ENCODE measurements at places on chromosomes 3 and 15.

DNA sequence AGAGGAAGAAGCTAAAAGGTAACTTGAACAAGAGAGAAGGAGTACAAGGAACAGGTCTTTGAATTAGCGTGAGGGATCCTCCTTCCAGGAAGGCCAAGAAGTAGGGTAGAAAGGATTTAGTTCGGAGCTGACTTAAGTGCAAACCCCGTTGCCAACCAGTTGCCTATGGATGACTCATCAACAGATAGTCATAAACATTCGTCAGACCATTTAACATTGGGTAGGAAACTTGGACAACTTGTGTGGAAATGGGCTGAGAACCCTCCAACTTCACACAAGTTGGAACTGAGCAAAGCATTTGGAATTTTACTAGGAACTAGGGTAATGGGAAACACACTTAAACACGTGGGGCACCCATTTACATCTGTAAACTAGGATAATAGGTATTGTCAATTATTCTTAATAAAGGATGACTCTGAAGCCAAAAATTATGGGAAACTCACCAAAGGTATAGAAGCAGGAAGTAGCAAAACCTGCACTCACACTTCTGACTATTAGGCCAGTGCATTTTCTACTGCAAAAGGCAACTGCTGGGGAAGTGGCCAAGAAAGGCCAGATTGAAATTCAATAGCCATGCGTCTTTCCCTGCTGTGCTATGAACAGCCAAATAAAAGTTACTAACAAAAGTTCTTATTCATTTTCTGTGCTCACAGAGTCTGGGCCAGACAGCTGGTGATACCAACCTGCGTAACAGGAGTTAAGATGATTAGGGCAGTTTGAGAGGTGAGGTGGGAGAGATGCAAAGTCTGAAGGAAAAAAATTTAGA lies 174.5 kb upstream of the TMC3 start:
- no peak for DNase-seq

DNA sequence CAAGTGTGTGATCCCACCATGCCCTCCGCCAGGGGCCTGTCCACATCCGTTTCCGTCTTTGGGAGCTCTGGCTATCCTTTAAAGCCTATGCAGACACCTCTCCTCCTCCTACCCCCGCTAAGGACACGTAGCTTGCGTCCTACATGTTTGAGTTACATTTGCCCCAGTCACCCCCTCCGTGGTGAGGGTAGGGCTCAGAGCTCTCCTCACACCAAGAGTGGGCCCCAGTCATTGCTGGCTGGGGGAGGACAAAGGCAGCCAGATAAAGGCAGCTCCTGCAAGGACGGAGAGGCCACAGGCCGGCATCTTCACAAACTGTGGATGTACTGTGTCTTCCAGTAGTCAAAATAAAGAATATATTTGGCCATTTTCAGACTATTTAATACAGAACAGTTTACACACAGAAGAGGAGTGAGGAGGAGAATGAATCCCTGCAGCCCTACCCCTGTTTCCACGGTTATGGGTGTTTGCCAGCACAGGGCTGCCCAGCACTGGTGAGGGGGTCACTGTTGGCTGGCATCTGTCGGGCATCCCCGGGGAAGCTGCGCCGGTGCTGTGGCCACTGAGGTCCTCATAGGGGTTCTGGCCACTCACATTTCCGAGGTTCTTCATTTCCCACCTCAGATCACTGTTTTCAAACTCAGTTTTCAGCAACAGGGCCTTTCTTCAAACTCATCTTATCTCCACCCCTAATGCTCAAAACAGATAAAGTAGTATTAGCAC lies 118.7 kb downstream of the CHRNA7 start:
- no peak for DNase-seq

- DNase-seq, result no peak
These were observed 15.5 kb downstream of the ATG3 start for GRCh38 chr3:112546216-112546759.

DNA sequence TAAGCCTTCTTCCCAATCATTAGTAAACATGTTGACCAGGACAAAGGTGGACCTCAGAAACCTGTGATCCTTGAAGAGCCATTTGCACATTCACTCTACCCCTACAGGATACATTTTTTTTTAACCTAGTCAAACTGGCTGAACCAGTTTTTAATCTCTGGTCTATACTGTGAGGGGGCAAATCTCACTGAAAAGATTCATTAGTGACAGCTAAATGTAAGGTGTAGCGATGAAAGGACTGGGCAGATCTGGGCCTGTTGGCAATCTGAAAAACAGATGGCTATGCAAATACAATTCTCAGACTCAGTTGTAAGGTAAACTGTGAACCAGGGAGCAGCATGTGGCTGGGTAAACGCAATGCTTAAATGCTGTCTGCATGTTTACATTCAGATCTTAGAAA lies 75.6 kb upstream of the SNTN start:
- DNase-seq, result peak; percentile 70

DNA sequence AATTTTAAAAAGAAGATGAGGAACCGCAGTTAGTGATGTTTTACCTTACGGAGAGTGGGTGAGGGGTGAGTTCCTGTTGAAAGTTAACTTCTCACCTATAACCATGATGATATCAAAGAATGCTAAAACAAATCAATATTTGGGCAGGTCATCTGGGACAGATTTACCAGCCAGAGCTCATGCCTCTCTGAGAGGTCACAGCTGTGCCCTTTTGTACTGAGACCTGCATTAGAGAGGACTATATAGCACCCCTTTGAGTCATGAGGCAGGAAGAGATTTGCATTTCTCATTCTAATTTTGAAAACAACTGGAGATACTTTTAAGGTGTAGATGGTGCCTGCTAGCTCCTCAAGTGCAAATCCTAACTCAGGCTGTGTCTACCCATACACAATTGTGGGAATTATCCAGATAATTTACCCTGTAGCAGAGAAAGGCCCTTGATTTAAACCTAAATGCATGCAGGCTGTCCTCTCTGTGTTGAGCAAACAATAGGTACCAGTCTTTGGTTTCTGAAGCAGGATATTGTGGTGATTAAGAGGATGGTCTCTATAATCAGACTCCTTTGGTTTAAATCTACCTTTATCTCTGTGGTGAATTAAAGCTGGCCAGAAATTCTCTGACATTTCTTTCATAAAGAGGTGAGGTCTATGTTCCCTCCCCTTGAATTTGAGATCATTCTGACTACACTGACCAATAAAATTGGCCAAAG lies 5.8 kb upstream of the TM4SF4 start:
- DNase-seq, result no peak

DNA sequence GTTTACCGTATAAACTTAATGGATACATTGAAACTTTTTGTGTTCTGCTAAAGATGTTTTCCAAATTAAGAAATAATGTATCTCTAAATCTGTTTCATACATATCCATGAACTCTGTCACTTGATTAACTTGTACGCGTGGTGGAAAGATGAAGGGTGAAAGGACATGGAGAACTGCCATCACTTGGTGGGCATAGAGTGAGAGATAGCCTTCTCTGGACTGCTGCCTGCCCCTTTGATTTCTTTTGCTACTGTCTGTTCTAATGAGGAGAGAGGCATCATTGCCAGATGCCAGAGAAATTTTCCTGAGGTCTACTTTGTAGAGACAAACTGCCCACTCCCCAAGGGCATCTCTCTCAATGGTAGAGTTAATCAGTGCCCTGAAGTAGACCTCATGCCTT lies 120.5 kb downstream of the SLMAP start:
- no peak for DNase-seq

DNA sequence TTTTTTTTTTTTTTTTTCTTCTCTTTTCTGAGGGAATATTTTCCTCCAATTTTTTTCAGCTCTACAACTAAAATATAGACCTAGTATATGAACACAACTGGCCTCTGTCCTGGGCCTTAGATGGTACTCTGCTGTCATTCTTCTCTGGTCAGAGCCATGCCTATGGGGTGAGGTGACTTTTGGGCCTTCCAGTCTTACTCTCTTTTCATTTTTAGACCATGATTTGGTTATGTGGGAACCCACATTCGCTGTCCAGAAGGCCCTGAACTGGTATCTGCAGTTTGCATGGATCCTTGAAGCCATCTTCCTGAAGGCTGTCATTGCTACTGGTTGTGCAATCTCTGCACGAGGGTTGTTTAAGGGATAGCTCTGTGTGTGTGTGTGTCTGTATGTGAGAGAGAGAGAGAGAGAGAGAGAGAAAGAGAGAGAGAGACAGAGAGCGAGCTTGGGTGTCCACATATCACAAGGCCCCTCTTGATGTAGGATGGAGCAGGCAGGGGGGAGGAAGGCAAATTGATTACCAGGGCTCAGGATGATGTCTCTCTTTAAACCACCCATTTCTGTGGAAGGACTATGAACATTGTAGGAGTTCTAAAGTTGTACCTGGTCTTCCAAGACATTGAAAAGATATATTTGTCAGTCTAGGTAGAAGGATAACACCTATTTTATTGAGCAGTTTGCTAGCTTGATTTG lies 6.9 kb downstream of the TGFBR2 start:
- no peak for DNase-seq

GRCh38 chr3:179603831-179604230 lies 607 bp downstream of the MRPL47 start:
- no peak for DNase-seq

DNA sequence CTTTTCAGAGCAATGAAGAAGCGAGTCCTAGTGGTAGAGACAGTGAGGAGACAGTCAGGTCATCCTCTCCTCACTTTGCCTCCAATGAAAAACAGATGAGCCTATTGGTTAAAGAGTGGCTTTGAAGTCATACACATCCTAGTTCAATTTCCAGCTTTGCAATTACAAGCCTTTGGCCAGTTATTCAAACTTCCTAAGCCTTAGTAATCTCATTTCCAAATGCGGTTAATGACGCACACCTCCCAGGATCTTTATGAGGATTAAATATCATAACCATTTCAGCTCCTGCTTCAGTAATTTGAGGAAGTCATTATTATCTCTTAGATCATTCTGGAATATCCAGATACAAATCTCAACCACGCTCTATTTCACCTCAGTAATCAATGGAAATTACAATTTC lies 10.0 kb upstream of the ST6GAL1 start:
- DNase-seq, result no peak

DNA sequence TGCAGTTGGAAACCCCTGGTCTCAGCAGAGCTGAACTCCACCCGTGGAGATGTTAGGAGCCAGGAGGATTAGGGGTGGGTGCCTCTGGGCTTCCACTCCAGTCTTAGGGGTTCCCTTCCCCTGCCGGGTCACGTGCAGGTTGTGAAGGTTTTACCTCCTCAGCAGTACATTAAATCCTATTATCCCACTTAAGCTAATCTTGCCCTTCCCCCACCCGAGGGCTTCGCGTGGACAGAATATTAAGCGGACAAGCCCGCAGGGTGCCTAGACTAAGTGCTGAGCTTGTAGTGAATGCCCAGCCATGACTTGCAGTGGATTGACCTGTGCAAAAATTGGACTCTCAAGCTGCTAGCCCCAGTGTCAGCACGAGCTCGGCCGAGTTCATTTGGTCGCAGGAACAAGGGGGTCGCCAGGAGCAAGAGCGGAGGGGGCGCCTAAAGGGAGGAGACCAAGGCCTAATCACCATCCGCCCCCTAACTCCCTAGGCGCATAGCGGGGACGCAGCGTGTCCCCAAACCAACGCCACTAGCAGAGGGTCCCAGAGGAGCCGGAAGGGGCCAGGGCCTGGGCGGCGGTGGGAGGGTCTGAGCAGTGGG lies 498 bp upstream of the SEMA4B start:
- DNase-seq, result no peak

- no peak for DNase-seq
These were observed 14.0 kb downstream of the VIPR1 start for GRCh38 chr3:42516443-42516842.

DNA sequence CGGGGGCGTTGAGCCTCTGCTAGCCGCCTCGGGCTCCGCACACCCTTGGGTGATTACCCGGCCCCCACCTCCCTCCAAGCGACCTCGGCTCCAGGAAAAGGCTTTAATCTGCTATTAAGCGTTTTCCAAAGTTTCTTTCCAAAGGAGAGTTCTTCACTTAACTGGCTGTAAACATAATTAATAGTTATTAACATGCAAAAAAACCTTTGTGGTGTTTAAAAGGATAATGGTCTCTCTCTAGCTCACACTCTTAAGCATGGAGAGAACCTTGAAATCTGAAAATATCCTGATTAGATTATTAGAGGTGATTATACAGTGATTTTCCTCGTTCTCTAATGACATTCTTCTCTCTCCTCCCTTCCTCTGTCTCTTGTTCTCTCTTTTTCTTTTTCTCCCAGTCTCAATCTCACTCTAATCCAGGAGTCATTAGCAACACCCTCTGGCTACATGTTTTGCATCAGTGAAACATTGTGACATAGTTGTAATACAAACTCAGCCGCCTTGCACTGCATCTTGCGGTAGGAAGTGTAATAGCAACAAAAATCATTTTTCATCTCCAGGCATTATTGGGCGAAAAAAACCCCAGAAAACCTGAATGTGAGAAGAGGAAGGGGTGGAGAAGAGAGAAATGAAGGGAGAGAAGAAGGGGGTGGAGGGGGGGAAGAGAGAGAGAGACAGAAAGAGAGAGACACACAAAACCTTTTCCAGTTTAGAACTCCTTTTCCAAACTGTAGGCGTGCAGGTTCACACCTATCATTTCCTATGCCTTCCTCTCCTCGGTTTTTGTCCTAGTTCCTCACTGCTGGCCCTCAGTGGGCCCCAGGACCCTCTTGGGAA lies 24.4 kb downstream of the NR2F2 start:
- no peak for DNase-seq

DNA sequence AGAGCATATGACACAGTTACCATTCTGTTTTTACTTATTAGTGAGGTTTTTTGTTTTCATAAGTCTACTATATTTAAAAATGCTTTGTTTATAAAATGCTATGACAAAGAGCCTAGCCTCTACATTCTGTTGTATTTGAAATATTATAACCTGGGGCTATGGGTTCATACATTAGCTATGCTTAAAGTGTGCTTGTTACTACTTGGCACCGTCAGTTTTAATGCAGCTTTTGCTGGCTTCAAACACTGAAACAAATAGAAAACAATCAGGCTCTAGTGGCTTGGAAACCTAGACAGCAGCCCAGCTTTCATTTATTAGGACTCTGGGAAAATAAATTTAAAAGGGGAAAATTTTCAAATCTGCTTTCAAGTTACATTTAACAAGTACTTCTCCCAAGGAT lies 635.9 kb downstream of the CADM2 start:
- DNase-seq, result no peak

DNA sequence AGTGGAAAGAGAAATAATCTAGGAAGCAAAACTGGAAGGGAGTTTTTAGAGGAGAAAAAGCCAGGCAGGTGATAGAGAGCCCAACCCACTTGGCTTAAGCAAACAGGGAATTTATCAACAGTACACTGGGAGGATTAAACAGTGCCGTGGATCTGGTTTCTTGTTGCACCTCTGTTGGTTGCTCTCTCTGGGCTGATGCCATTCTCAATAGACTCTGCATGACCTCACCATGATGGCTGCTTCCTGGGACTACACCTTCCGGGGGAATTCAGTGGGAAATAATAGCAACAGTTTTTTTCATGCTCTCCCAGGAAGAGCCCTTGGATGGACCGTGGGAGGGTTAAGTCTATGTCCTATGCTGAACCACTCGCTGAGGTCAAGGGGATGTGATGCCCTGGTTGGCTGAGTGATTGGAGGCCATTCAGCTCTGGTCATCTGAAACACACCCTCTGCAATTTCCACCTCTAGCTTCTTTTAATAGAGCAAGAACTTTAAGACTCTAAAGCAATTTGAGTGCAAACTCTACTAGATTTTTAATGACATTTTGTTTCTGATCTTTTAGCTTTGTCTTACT lies 74.2 kb downstream of the EPHB1 start:
- DNase-seq, result no peak

GRCh38 chr15:78103406-78104118 lies 11.2 kb downstream of the SH2D7 start:
- no peak for DNase-seq
